ENCODE measurements at places on chromosomes 5 and 9. TPM values are rescaled to one million over a fixed set of nuclear protein-coding genes. Genes with fewer than 3 reads are reported as not detected.

DNA sequence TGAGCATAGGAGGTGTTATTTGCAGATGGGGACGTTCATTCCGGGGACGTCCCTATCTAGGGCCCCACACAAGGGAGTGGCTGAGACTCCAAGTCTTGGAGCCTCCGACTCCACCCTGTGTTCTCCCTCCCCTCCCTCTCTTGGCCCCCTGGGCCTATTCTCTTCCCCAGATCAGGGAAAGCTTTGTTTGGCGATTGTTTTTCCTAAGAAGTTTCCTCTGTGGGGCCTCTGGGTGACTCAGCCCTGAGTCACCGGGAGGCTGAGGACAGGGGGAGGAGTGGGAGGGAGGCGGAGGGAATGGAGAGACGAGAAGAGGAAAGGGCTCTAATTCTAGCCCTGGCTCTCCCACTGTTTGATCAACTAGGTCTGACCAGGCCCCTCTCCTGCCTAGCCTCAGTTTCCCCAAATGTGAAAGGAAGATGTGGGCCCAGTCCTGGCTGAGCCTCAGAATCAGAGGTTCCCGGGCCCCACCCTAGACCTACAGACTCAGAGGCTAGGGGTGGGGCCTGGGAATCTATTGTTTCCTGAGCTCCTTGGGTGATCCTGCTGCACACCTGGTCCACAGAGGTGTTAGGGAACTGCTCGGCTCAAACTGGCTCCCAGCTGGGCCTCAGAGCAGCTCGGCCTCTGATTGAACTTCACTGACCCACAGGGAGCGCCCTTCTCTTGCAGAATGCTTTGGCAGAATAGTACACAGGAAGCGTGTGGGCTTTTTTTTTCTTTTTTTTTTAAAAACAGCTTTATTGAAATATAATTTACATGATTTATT, 19.2 kb downstream of the GSN start:
- peak; percentile 98 for DNase-seq

DNA sequence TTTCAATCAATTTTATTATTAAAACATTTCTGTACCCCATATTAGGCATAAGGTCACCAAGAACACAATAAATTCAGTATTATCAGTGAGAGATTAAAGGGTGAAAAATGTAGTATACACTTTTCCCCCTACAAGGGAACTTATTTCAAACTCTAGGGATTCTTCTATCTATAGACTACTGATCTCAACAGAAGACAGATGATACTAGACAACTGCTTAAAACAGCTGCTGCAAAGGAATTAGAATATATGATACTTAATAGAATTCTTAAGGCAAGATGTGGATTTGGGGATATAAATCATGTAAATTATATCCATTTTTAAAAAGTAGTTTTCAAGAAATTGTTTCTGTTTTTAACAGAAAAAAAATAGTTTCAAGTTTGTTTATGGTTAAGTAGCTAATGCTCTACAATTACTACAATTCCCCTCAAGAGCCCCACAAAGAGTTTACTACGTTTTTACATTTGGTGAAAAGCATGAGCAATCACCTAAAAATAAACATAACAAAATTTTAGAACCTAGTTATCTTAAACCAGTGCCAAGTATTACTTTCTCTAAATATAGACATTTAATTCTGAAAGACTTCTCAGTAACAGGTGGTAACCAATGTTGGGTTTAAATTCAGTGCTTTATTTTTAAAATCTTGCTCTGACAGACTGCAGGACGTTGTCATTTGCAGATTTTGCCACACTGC, 6.0 kb downstream of the KIF24 start:
- DNase-seq: no peak

Gene AGXT2
- total RNA-seq: not detected

- no peak for DNase-seq
Measured at GRCh38 chr5:35468811-35469210, 148.9 kb upstream of the SPEF2 start.

DNA sequence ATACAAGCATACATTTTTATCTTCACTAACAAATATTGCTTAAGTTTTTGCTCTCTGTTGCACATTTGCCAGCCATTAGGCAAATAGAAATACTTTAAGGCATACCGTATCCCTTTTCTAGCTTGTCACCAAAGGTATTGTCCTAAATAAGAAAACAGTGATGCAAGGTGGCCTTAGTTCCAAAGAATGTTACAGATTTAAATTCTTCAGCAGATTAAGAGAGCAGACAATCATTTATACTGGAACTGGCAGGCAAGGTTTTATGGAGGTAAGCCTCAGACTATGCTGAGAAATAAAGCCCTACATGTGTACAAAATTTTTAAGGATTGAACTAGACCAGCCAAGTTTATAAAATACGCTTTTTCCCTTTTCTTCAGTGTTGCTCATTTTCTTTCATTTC, 247.8 kb downstream of the IZUMO3 start:
- DNase-seq: no peak

Gene KIF4B
- total RNA-seq: not detected

Gene CDH9
- not detected for total RNA-seq

DNA sequence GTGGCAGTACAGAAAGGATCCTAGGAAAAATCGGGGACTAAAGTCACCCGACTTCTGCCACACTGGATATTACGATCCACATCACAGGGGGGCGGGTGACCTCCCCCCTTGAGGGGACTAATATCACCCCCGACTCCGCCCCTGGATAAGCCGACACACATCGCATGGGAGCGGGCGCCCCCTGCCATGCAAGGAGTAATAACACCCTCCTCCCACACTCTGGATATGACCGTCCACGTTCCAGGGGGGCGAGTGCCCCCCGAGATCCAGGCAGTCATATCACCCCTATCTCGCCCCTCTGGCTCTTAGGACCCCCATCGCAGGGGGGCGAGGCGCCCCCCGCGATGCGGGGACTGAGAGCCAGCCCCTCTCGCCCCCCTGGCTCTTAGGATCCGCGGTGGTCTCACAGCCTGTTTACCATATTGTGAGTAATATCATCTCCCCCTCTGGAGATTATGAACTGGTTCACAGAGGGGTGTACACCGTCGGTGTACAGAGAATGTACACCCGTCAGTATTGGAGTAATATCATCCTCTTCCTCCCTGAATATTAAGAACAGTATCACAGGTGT, 423.0 kb downstream of the DIRAS2 start:
- no peak for DNase-seq

GRCh38 chr5:111394586-111394985, 117.7 kb downstream of the STARD4 start:
- DNase-seq: peak; percentile 63

Gene HK3
- total RNA-seq: not detected

- DNase-seq: no peak
Measured at GRCh38 chr9:131266266-131267229, 9.8 kb downstream of the FAM78A start.

Gene FOXD4L6
- total RNA-seq: not detected

GRCh38 chr5:115532517-115532916, 12.1 kb downstream of the FEM1C start:
- DNase-seq: no peak

DNA sequence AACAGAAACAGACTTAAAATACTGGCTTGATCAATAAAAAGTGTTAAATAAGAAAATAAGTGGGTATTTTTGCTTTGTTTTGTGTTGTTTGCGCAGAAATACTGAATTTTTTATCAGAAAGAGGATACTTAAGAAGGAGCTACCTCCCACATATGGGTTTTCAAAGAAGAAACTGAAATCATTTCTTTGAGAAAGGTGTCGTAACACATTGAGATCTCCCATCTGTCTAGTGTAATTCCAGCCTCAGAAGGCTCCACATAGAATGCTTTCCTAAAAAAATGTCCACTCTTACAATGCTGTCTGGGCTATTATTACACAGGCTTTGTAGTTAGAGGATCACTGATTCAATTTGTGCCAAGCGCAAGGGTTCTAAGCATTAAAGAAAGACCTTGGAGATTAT, 226.2 kb downstream of the EPB41L4A start:
- no peak for DNase-seq

DNA sequence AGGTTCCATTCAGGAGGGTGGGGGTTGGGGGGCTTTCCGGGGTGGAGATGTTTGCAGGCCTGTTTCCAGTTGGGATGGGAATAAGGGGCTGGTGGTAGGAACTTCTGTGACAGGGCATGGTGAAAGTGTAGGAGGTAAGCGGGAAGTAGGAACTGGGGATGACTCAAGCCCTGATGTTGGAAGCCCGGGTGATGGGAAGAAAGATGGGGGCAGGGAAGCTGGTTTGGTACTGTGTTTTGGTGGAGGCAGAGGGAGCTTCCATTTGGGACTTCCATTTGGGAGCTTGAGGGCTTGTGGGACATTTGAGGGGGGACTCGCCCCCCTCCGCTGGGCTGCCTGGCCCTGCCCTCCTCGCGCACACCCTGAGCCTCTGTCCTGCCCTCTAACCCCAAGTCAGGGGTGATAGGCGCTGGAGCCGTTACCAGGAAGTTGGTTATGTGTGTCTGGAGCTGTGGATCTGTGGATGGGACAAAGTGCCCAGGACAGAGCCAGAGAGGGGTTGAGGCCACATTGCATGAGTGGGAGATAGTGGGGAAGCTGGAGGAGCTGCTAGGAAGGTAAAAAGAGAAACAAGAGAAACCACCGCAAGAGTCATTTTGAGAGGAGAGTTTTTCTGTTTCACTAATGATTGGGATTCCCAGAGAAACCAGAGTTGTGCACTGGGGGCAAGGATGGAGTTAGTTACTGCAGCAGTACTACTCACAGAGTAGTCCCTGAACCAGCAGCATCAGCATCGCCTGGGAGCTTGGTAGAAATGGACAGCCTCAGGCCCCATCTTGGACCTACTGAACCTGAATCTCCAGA, 6.6 kb downstream of the RGS14 start:
- DNase-seq: no peak

Gene SSBP2
- total RNA-seq: 23.5 TPM

- DNase-seq: no peak
Measured at GRCh38 chr9:130406278-130406895, 38.4 kb upstream of the ASS1 start.

- peak; percentile 91 for DNase-seq
Measured at GRCh38 chr9:37119907-37120842, at the start of gene ZCCHC7. Gene ZCCHC7 (plus strand): TSS chr9:37120574.

Gene MLANA
- total RNA-seq: not detected

DNA sequence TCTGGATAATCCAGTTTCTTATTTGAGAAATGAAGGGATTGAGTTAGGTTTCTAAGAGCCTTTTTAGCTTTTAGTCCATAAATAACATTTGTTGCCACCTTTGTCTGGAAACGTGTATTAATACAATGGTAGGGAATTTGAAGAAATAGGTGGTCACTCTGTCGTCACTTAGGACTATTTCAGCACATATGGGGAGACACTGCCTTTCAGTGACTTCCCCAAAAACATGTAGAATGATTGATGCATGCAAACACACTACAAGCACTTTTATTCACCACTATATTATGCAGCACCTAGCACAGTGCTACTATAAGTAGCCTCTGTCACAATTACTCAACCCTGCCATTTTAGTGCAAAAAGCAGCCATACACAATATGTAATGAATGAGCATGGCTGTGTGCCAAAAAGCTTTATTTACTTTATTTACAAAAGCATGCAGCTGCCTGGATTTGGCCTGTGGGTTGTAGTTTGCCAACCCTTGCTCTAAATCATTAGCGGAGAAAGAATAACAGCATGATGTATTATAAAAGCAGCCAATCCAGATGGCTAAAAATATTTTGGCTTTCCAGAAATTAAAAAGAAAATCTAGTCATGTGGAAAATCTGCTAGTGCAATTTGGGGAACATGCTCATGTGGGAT, 154.2 kb upstream of the HMHB1 start:
- no peak for DNase-seq

Gene GPRIN1
- 6.2 TPM for total RNA-seq

- no peak for DNase-seq
Measured at GRCh38 chr9:132505991-132506655, 76.3 kb upstream of the BARHL1 start.

DNA sequence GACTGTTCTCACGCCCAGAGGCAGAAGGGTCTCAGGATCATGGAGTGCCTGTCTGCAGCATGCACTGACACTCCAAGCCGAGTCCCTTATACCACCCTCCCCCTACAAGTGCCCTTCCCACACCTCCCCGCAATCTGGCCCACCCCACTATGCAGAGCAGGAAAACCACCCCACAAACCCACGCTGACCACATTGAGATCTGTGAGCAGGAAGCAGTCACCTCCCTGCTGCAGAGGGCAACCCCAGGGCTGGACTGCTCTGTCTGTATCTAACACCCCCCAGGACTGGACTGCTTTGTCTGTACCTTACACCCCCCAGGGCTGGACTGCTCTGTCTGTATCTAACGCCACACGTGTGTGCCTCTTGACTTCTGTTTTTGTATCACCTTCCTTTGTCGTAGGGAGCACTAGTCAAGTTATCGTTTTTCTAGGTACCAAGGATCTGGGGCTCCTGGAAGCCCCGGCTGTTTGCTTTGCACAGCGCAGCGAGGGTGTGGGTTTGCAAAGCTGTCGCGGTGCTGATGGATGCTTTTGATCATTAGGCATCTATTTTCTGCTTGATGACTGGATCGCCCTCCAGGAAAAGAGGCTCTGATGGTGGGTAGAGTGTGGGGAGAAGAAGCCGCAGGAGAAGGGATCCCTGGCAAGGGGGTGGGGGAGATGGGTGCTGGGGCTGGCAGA, 21.5 kb downstream of the OLFM1 start:
- no peak for DNase-seq

Gene ZNF782
- total RNA-seq: 2.1 TPM

GRCh38 chr5:170450061-170450669, 53.7 kb upstream of the KCNIP1 start:
- no peak for DNase-seq

DNA sequence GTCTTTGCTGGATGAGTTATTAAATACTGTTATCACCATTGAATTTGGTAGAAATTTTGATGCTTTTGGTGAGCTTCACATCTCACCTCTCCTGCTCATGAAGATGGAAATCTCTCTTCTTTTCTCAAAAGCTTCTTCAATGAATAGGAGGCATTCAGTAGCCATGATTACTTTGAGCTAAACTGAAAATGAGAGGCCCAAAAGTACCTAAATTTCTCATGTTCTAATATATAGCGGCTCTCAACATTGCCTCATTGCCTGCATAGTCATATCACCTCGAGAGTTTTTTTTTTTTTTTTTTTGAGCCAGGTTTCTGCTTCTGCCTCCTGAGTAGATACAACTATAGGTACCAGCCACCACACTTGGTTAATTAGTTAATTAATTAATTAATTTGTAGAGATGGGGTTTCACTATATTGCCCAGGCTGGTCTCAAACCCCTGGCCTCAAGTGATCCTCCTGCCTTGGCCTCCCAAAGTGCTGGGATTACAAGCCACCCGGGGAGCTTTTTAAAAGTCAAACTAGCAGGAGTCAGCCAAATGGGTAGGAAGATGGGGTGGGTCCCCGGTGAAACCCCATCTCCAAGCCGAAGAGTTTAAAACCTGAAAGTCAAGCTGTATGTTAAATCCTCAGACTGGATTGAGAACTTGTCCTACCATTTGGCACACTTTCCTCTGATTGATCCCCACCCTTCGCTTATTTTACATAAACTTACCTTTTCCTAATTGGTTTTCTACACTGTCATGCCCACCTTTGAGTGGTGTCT, 169.0 kb downstream of the DOCK2 start:
- DNase-seq: no peak

- DNase-seq: no peak
Measured at GRCh38 chr5:106171132-106171531, 1499.6 kb downstream of the EFNA5 start.

- no peak for DNase-seq
Measured at GRCh38 chr5:78568212-78568611, 80.4 kb downstream of the LHFPL2 start.

- no peak for DNase-seq
Measured at GRCh38 chr9:135480071-135480939, 723 bp downstream of the PPP1R26 start.

- DNase-seq: peak; percentile 70
Measured at GRCh38 chr5:112931473-112931872, 9.4 kb upstream of the REEP5 start.

- DNase-seq: no peak
Measured at GRCh38 chr9:135551031-135551430, 5.1 kb downstream of the OBP2A start.

GRCh38 chr9:133613432-133613831, 4.2 kb upstream of the FAM163B start:
- no peak for DNase-seq

Measured in RPMI7951 (cell line).